Uterine smooth muscle cell (primary cell): ENCODE measurements at places on chromosomes 1 and 21. TPM values are rescaled to one million over a fixed set of nuclear protein-coding genes. Genes with fewer than 3 reads are reported as not detected.

Gene PRKAA2
- 5.1 and 5.6 TPM in 2 replicates for total RNA-seq

Gene TUFT1
- 4.5 and 8.5 TPM in 2 replicates for total RNA-seq

Gene ADORA3
- not detected in 2 replicates for total RNA-seq

Gene CCDC185
- not detected in 2 replicates for total RNA-seq

Gene COL9A2
- total RNA-seq: 0.55 and 1.00 TPM in 2 replicates

Gene HIVEP3
- total RNA-seq: 0.75 and 1.8 TPM in 2 replicates

Gene EFNA1
- total RNA-seq: 0.22 and 0.75 TPM in 2 replicates

Gene SYT6
- total RNA-seq: not detected in 2 replicates
